ENCODE measurements at places on chromosomes 3 and 15. TPM values are rescaled to one million over a fixed set of nuclear protein-coding genes. Genes with fewer than 3 reads are reported as not detected.

- DNase-seq: no peak
Measured at GRCh38 chr15:91073077-91073476, 27.0 kb upstream of the SV2B start.

DNA sequence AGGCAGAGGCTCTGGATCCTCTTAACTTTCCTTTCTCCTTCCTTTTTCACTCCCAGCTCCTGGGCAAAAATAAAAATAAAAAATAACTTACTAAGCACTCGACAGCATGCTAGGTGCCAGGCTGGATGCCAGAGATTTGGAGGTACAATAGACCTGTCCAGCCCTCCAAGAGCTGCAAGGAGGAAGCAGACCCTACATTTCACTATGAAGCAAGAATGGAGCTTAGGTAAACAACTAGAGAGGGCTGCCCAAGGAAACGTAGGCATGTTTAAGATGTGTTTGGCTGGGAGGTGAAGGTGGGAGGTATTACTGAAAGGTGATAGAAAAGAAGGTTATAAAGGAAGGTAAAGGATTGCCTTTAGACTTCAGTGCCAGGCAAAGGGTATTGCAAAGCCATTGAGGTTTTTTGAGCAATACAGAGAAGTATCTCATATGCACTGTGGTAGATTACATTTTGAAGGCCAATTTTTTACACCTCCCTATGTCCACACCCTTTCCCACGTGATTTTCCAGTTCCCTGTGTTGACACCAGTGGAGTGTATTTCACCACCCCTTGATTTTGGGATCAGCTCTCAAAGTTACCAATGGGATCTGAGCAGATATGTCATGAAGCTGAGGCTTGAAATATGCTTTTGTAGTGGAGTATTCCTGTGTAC is 69.1 kb downstream of the DCLK3 start:
- peak; percentile 11 for DNase-seq

DNA sequence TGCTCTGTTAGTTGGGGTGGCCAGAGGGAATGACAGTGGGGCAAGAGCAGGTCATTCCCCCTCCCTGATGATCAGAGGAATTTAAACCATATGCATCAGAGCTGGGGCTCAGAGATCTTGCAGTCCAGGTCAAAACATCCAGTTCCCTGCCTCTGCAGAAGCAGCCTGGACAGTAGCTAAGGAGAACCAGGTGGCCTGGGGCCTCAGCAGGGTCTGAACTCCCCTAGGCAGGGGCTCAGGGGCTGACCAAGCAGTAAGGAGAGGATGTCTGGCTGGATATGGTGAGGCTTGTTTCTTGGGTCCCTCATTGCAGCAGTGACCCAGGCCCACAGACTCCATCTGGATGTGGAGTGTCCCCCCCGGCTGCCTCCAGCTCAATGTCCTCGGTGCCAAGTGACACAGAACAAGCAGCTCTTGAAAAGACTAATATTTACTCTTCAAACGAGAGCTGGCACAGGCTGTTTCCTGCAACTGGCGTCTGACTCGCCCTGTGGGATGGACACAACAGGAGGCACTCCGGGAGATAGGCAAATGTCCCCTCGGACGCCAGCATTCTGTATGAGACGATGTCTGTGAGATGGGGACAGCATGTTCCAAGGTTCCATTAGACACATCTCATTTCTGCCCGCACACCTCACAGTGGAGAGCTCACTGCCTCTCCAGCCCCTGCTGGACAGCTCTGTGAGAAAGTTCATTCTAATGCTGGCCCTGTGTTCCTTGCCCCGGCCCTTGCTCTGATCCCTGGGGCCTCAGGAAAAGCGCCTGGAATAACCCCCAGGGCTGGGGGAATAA is 37.1 kb downstream of the SEC22C start:
- DNase-seq: no peak

GRCh38 chr15:75031848-75032247 is 8.5 kb downstream of the PPCDC start:
- no peak for DNase-seq

DNA sequence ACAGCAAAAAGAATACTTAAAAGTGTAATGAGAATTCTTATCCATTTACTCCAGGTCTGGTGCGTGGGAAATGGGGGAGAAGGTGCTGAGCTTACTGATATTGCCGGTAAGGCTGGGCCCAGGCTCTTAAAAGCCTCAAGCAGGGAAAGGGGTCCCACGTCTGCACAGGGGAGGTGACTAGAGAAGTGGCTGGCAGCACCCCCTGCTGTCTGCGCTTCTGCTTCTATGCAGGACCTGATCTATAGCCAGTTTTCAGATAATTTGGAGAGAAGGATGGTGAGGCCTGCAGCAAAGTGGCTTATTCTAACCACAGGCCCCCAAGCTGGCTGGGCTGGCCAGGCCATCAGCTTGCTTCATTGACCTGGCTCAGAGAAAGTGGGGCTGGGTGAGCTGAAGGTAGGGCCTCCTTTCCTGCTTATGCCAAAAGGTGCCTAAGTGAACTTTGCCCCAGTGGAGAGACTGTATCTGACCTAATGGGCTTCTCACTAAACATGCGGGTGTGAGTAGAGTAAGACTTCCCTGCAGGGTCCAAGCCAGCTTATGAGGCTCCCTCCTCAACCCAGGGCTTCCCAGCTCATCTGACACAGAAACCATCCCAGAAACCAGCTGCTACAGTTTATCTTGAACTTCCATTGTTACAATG is 30.9 kb upstream of the ATP1B3 start:
- DNase-seq: no peak

DNA sequence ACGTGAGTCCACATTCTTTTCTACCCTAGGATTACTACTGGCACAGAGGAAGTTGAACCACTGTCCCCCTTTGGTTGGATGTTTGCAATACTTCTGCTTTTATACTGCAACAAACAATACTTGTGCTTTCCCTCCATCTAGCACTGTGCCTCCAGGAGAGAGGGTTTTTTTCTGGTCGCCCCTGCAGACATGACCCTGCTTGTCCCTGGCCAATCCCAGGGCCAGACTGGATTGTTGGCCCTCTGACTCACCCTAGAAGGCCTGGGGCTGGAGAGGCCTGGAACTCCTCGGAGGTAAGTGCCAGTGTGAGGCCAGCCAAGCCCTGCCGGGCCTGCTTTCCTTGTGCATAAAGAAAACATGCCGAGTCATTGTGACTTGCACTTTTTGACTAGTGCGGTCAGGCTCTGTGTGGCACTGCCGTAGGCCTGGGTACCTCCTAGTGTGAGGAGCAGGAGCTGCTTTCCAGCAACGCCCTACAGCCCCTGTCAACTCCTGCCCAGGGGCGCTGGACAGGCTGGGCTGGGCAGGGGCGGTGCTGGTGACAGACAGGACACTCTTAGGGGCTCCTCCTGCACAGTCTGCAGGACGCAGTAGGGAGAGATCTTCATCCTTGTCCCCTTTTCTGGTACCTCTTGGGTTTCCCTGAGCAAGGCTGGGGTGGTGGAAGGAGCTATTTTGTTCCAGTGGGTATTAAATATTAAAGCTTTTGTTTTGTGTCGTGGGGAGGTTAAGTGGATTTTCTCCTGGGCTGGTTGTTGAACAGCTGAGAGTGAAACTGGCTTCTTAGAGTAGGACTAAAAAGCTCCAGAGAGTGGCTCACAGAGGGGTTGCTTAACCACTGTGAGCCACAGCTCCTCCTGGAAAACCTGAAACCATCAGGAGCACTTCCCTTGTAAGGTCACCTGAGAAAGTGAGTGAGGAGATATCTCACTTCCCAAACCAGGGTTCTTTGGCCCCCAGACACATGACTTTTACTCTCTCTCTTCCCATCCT is 14.4 kb upstream of the TKT start:
- peak; percentile 94 for DNase-seq

- DNase-seq: no peak
Measured at GRCh38 chr3:178455226-178455625, 81.0 kb upstream of the KCNMB2 start.

GRCh38 chr15:38267421-38268022 is 14.9 kb downstream of the SPRED1 start:
- DNase-seq: no peak

- DNase-seq: peak; percentile 30
Measured at GRCh38 chr3:159882790-159883779, 105.5 kb upstream of the IL12A start.

- no peak for DNase-seq
Measured at GRCh38 chr15:66094331-66094730, 159.2 kb downstream of the MEGF11 start.

GRCh38 chr15:60966316-60966715 is 262.8 kb downstream of the RORA start:
- no peak for DNase-seq

DNA sequence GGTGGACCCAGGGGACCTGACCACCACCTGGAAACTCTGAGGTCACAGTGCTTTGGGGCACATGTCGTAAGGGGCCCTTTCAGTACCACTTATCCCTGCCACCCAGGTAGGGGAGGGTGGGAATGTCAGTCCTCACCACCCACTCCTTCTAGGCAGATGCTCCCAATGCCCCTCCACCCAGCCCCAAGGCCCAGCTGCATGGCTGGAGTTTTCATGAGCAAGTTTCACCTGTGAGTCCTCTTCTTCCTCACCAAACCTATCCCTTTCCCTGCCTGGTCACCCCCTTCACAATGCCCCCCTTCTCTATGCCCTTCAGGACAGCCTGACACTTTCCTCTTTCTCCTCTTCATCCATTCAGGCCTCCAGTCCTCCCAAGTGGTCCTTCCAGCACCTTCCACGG is 9.8 kb downstream of the FAM174B start:
- no peak for DNase-seq

- peak; percentile 90 for DNase-seq
Measured at GRCh38 chr15:73972984-73973682, 19.0 kb downstream of the STOML1 start.

- no peak for DNase-seq
Measured at GRCh38 chr3:115855911-115856310, 232.6 kb downstream of the GAP43 start.

GRCh38 chr3:11379238-11379823 is 107.1 kb downstream of the ATG7 start:
- DNase-seq: peak; percentile 76

GRCh38 chr3:149315694-149316093 is 17.7 kb downstream of the TM4SF18 start:
- DNase-seq: peak; percentile 27

- no peak for DNase-seq
Measured at GRCh38 chr3:123285066-123285465, 83.3 kb downstream of the SEC22A start.

- peak; percentile 75 for DNase-seq
Measured at GRCh38 chr15:97234851-97235610, 725.5 kb upstream of the ARRDC4 start.

GRCh38 chr15:36755341-36756000 is 176.0 kb downstream of the CDIN1 start:
- DNase-seq: no peak

GRCh38 chr3:149151843-149152242 is 22.4 kb downstream of the HPS3 start:
- DNase-seq: peak; percentile 68

DNA sequence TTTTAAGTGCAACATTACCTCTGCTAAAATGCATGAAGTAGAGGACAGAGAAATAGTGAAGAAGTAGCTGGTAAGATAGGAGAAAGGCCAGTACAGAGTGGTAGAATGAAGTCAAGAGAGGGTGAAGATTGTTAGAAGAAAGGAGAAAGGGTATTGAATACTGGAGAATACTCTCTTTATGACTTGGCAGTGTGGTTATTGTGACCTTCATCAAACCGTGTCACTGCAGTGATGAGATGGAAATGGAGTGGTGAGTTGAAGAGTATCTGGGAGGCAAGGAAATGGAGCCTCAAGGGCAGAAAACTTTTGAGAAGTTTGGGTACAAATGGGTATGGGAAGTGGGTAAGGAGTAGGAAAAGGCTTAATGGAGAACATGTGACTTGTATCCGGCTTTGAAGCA is 24.7 kb downstream of the MINDY2 start:
- DNase-seq: no peak

GRCh38 chr3:177446165-177446601 is 248.9 kb upstream of the TBL1XR1 start:
- DNase-seq: no peak

- DNase-seq: peak; percentile 28
Measured at GRCh38 chr3:132605374-132605792, 8.3 kb downstream of the ACKR4 start.

DNA sequence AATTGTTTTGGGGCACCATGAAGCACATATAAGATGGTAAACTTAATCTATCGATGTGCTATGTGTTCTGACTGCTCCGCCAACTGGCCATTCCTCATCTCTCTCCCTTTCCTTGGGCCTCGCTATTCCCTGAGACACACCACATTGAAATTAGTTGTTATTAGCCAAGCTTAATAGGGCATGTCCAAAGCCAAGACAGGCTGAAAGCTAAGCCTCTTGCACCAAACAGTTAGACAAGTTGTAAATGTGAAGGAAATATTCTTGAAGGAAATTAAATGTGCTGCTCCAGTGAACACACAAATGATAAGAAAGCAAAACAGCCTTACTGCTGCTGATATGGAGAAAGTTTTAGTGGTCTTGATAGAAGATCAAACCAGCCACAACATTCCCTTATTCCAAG is 39.3 kb downstream of the C2CD4A start:
- DNase-seq: no peak

DNA sequence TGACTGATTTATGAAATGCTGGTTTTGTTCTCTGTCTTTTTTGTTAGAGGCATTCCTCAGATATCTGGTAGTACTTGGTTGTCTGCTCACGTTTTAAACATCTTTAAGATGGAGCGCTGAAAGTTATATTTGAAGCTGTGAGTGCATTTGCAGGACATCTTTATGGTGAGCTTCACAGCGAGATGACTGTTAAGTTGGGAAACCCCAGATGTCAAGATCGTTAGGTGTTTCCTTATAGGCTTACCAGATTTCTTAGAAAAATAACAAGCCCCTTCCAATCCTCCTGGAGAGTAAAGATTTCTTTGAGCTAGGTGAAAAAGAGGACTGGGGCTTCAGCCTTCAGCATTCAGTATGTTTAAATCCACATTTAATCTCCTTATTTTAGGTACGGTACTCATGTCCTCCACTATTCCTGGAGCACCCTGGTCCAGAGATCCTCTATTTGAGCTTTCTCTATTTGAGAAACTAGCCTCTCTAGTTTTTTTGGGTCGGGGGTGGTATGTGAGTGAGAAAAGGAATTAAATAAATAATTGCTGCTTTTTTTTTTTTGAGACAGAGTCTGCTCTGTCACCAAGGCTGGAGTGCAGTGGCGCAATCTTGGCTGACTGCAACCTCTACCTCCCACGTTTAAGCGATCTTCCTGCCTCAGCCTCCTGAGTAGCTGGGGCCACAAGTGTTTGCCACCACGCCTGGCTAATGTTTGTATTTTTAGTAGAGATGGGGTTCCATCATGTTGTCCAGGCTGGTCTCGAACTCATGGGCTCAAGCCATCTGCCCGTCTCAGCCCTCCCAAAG is 72.3 kb downstream of the ZNF609 start:
- DNase-seq: no peak

- peak; percentile 58 for DNase-seq
Measured at GRCh38 chr3:197749315-197749600, 425 bp upstream of the FYTTD1 start.

GRCh38 chr15:27482287-27482686 is 511.3 kb downstream of the GABRG3 start:
- no peak for DNase-seq

Gene TTC21A
- 2.7 TPM for total RNA-seq

Gene HDGFL3
- total RNA-seq: 164 TPM

Gene CHRNA5
- 2.3 TPM for total RNA-seq

Gene ST8SIA2
- total RNA-seq: 5.9 TPM

Gene EOMES
- total RNA-seq: 0.11 TPM

Gene ILDR1
- not detected for total RNA-seq

Gene RNU5B-1
- total RNA-seq: not detected

Gene FETUB
- not detected for total RNA-seq

Gene CKMT1B
- total RNA-seq: 3.8 TPM

Gene ABTB1
- 3.9 TPM for total RNA-seq

Gene ARPP21
- 0.32 TPM for total RNA-seq

All from cardiac muscle cell (in vitro differentiated cells and primary cell).